ENCODE measurements at places on chromosomes 5 and 9.

- peak; percentile 65 for DNase-seq
Observed at GRCh38 chr5:154278186-154278585, 87.7 kb downstream of the GALNT10 start.

GRCh38 chr9:19231126-19231903 is 822 bp downstream of the DENND4C start:
- DNase-seq: peak; percentile 15

DNA sequence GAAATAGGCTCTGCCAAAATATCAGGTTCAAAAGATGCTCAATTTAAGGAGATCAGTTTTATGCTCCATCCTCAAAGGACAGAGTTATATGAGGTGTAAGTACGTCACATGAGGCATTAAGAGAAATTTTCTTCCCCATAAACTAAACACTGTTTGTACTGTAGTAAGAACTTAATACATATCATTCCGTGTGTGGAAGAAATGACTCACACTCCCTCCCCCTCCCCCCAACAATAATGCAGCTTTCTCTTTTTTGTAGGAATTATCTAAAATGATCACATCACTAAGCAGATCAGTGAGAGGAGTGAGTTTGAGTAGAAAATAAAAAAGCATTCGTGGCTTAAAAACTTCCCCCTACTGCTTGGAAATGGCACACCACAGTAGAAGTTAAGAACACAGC is 2.2 kb downstream of the CDH12 start:
- peak; percentile 6 for DNase-seq

DNA sequence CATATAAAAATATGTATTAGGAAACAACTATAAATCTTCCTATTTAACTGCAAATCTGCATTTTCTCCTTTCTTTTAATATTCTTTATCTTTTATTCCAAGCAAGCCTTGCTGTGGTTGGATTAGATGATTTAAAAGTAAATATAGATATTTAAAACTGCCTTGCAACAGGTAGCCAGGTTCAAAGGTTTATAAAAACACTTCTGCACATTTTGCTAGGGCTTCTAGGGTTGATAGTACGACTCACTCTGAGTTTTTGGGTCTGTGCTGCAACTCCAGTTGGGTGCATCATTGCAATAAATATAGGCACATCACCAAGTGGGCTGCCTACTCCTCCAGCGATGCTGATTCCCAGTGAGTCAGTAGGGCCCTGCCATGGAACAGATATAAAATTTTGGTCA is 167.7 kb downstream of the MPDZ start:
- DNase-seq: no peak

GRCh38 chr9:136311051-136312008 is 7.4 kb upstream of the CCDC187 start:
- DNase-seq: no peak
